ENCODE measurements at places on chromosomes 2 and 18. TPM values are rescaled to one million over a fixed set of nuclear protein-coding genes. Genes with fewer than 3 reads are reported as not detected.

GRCh38 chr2:77552956-77553355, 30.8 kb upstream of the LRRTM4 start:
- no peak for DNase-seq
- no peak overlapping the region for H3K27ac ChIP-seq
- H3K27me3 ChIP-seq, result no peaks in the 10 kb centered on the region
- no peaks in the 10 kb centered on the region for H3K36me3 ChIP-seq
- no peaks in the 10 kb centered on the region for H3K4me1 ChIP-seq

GRCh38 chr2:208183972-208184705, 5.7 kb downstream of the C2orf80 start:
- peaks cover 7% of the 10 kb centered on the region for H3K4me1 ChIP-seq
- H3K27ac ChIP-seq, result no peak overlapping the region
- H3K36me3 ChIP-seq, result no peaks in the 10 kb centered on the region

Gene FIGN
- 4.3 TPM for total RNA-seq

DNA sequence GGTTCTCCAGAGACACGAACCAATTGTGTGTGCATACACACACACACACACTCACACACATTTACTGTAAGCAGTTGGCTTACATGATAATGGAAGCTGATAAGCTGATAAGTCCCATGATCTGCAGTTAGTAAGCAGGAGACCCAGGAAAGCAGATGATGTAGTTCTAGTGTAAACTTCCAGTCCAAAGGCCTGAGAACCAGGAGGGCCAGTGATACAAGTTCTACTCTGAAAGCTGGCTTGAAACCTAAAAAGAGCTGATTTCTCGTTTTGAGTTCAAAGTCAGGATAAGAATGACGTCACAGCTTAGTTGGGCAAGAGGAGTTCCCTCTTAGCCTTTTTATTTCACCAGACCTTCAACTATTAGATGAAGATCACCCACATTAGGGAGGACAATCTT, 558.8 kb upstream of the PIK3C3 start:
- H3K36me3 ChIP-seq, result no peaks in the 10 kb centered on the region

DNA sequence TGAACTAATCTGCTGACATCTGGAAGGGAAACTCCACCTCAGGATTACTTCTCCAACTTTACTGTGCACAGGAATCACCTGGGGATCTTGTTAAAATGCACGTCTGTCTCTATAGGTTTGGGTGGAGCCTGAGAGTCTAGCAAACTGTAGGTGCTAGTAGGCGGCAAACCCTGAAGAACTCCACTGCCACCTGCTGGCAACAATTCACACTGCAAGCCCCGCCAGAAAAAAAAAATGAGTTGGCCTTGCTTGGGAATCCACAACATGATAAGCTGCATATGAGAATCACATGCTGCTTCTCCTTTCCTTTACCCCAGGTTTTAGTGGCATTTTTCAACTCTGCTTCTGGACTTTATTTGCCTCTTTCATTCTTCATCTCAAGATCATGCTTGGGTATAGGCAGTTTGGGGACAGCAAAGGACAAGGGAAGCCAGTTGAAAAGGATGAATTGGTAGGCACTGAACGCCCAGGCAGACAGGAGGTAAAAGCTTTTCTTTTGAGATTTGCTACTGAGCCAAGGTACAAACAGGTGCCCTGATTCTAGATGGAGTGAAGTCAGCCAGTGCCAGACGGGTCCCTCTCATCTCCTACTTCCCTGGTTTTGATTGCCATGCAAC, 88.8 kb downstream of the VIT start:
- H3K27ac ChIP-seq, result no peak overlapping the region
- peaks cover 2% of the 10 kb centered on the region for H3K4me1 ChIP-seq
- H3K36me3 ChIP-seq, result no peaks in the 10 kb centered on the region
- DNase-seq, result no peak
- H3K4me3 ChIP-seq, result no peak overlapping the region

- no peaks in the 10 kb centered on the region for H3K27me3 ChIP-seq
- peaks cover 60% of the 10 kb centered on the region for H3K36me3 ChIP-seq
- no peak overlapping the region for H3K4me3 ChIP-seq
These were observed 110.6 kb upstream of the IL1R2 start for GRCh38 chr2:101881131-101881530.

- H3K4me3 ChIP-seq, result no peak overlapping the region
- no peaks in the 10 kb centered on the region for H3K36me3 ChIP-seq
- H3K27me3 ChIP-seq, result no peaks in the 10 kb centered on the region
- no peak for DNase-seq
- H3K4me1 ChIP-seq, result no peaks in the 10 kb centered on the region
- no peak overlapping the region for H3K27ac ChIP-seq
These were observed 314.7 kb downstream of the DSC3 start for GRCh38 chr18:30727849-30728248.

Gene TUBA3E
- total RNA-seq, result not detected

DNA sequence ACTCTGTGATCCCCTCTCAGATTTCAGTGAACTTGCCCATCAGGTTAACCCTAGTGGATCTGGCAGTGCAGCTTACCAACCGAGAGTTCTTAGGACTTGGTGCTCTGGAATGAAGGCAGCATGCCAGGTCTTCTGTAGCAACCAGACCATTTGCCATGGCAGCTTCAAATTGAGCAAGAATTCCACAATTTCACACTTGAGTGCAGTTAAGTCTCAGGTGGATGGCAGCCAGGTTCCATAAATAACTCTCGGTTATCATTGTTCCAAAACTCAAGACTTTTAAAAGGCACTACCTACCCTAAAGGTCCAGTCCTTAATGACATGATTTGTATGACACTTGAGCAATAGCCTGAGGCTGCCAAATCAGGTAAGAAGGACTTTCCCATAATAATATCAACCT, 48.1 kb downstream of the GALNT3 start:
- no peaks in the 10 kb centered on the region for H3K36me3 ChIP-seq
- no peaks in the 10 kb centered on the region for H3K4me1 ChIP-seq
- no peak overlapping the region for H3K27ac ChIP-seq
- H3K27me3 ChIP-seq, result no peaks in the 10 kb centered on the region

DNA sequence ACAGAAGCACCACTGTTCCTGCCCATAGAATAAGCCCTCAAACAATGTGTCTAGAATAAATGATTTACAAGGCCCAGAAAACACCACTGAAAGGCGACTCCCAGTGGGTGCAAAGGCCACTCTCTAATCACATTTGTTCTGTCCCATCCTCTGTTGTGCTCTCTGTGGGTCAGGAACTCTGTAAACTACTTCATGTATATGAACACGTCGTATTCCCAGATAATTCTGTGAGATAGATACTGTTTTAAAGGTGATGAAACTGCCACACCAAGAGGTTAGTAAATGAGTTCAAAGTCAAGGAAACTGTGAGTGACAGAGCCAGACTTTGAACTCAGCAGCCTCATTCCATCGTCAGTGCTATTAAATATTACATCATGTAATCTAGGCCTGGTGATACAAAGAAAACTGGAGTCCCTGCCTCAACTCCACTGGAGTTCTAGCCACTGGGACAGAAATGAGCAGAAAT, 269.7 kb upstream of the DCC start:
- H3K4me3 ChIP-seq, result no peak overlapping the region
- DNase-seq, result no peak
- H3K27ac ChIP-seq, result no peak overlapping the region
- H3K4me1 ChIP-seq, result no peaks in the 10 kb centered on the region

- H3K4me1 ChIP-seq, result no peaks in the 10 kb centered on the region
- H3K27me3 ChIP-seq, result no peaks in the 10 kb centered on the region
- H3K36me3 ChIP-seq, result no peaks in the 10 kb centered on the region
- no peak overlapping the region for H3K4me3 ChIP-seq
- H3K27ac ChIP-seq, result no peak overlapping the region
- no peak for DNase-seq
These were observed 307.6 kb downstream of the RIT2 start for GRCh38 chr18:42807887-42808286.
